Sigmoid colon (tissue), 7 donors: ENCODE measurements at places on chromosomes 7 and 10.
A peak's percentile ranks its signal among the peaks of the same experiment; 100 is the strongest.

DNA sequence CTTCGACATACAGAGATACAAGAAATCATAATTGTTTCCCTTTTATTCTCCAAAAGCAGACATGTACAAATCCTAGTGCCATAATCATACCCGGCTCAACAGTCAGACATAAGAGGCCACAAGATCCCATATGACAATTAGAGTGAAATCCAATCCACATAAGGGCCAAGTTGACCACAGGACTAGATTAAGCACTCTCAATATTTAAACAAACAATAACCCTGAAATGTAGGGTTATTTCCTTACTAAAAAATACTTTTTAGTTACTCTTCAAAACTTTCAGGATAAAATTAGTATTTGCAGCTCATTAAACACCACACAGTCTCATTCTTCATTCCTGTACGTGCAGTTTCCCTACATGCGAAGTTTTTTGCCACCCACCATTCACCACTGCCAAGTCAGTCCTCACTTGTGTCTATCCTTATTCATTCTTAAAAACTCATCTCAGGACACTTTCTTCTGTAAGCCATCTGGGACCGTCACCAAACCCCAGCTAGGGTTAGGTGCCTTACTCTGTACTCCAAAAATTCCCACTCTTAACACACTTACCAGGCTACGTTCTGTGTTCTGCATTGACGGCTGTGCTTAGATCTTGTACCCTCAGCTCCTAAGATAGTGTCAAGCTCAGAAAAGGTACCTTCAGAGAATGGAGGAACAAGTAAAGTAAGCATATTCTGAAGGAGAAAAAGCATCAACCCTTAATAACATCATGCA, 47.8 kb upstream of the NEBL start:
- H3K4me3 ChIP-seq: no peak overlapping the region
- H3K27ac ChIP-seq: no peak overlapping the region
- no peaks in the 10 kb centered on the region for H3K4me1 ChIP-seq
- H3K36me3 ChIP-seq: no peaks in the 10 kb centered on the region
- no peak for DNase-seq
- no peaks in the 10 kb centered on the region for H3K27me3 ChIP-seq

GRCh38 chr7:25575634-25576033, 347.3 kb upstream of the NPVF start:
- H3K4me1 ChIP-seq: no peaks in the 10 kb centered on the region
- DNase-seq: no peak
- H3K27me3 ChIP-seq: no peaks in the 10 kb centered on the region
- no peaks in the 10 kb centered on the region for H3K36me3 ChIP-seq
- no peak overlapping the region for H3K27ac ChIP-seq

DNA sequence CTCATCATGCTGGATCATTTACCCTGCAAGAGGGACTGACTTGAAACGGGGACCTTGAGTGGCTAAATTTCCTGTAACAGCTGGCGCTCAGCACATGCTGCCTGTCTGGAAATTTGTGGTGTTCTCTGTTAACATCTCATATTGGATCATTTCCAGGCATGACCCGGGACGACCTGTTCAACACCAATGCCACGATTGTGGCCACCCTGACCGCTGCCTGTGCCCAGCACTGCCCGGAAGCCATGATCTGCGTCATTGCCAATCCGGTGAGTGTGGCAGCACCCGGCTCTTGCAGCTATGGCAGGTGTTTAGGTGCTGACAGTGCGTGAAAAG, 9.9 kb downstream of the MDH2 start:
- H3K36me3 ChIP-seq: peaks cover 34% of the 10 kb centered on the region
- no peak overlapping the region for H3K27ac ChIP-seq
- H3K4me3 ChIP-seq: no peak overlapping the region
- peaks cover 15% of the 10 kb centered on the region for H3K4me1 ChIP-seq
- DNase-seq: no peak
- H3K27me3 ChIP-seq: no peaks in the 10 kb centered on the region

DNA sequence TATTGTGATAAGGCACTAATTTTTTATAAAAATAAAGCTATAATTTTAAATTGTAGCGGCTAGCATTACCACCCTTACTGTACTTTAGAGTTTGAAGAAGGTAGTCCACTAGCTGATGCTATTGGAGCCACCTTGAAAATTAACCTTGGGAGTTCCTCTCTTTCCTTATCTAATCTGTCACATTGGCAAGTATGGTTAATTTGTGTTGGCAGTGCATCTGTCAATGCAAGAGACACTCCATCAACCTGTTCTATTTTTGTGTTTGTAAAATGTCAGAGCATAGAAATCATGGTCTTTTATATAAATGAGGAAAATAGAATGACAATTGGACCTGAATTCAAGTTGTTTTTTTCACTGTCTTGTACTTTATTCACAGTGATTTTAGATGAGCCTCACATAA, 20.5 kb downstream of the GLCCI1 start:
- no peak for DNase-seq
- no peak overlapping the region for H3K27ac ChIP-seq
- peak overlapping the region; percentile 19 for H3K4me3 ChIP-seq
- H3K27me3 ChIP-seq: no peaks in the 10 kb centered on the region

- H3K4me3 ChIP-seq: no peak overlapping the region
- H3K36me3 ChIP-seq: no peaks in the 10 kb centered on the region
- DNase-seq: no peak
- H3K4me1 ChIP-seq: no peaks in the 10 kb centered on the region
- H3K27ac ChIP-seq: no peak overlapping the region
Observed at GRCh38 chr10:30705625-30706149, 76.1 kb upstream of the LYZL2 start.

GRCh38 chr10:93139059-93139655, 65.5 kb downstream of the CYP26A1 start:
- no peaks in the 10 kb centered on the region for H3K36me3 ChIP-seq
- no peaks in the 10 kb centered on the region for H3K4me1 ChIP-seq
- no peak for DNase-seq
- no peak overlapping the region for H3K27ac ChIP-seq
- H3K4me3 ChIP-seq: no peak overlapping the region

- no peaks in the 10 kb centered on the region for H3K36me3 ChIP-seq
- DNase-seq: no peak
- no peaks in the 10 kb centered on the region for H3K4me1 ChIP-seq
Observed at GRCh38 chr7:98629001-98629431, 11.9 kb downstream of the NPTX2 start.

DNA sequence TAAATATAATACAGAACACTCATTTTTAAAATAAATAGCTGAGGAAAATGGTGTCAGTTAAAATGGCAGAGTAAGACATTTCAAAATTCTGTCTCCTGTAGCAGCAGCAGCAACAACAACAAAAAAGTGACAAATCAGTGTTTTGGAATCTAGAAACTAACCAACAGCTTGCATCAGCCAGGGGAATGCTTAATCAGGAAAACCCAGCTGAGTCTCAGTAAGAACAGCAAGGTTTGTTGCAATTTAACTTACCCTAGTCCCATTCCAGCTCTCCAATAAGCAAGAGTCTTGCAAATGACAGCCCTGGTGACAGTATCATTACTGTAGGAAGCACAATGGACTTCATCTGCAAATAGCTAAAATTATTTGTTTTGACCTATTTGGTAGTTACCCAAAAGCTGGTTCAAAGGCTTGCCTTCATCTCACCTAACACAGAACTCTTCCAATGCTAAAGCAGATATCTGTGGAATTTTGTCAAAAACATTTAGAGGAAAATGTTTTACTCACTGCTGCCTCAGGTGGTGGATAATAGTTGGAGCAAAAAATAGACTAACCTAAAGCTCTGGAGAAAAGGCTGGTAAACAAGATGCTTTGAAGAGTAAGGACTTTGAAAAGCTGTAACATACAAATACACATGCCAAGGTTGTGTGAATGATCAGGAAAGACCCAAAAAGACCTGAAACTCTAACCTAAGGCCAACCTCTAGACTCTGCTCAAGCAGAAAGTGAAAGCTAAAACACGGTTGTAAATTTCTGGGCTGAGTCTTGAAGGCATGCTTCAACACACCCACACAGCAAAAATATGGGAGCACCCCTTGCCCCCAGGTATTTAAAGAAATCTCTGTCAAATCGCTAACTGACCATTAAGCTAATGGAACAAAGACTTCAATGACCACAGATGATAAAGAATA, 9.9 kb upstream of the ARHGAP22 start:
- DNase-seq: no peak
- no peaks in the 10 kb centered on the region for H3K4me1 ChIP-seq
- H3K27ac ChIP-seq: no peak overlapping the region
- no peaks in the 10 kb centered on the region for H3K27me3 ChIP-seq
- H3K4me3 ChIP-seq: no peak overlapping the region

DNA sequence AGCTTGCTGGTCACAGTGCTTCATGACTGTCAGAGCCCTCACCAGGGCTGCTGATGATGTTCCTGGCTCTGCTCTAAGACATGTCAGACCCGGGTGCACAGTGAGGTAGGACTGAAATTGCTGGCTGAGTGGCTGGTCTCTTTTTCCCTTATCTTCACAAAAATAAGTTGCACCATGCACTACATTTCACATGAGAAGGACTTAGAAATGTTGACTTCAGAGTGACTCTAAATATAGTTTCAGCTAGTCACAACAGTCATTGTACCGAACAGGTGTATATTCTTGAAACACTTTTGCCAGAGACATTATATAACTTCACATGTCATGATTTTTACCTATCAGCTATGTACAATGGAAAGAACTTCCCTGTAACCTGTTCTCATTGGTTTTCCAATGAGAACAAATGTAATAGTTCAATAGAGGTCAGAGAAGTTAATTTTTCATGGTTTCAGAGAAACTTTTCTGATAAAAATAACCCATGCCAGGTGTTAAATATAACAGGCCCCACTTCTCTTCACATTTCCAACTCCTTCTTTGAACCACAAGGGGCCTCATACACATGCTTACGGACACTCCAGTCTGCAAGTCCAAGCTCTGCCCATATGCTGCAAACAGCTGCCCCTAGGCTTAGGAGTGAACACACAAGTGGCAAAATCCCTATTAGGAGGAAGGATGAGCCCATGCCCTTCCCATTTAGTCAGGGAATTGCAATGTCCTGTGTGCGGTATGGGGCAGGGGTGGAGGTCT, 115.6 kb downstream of the CDK6 start:
- no peaks in the 10 kb centered on the region for H3K36me3 ChIP-seq
- no peak overlapping the region for H3K4me3 ChIP-seq
- H3K4me1 ChIP-seq: peaks cover 7% of the 10 kb centered on the region
- no peaks in the 10 kb centered on the region for H3K27me3 ChIP-seq
- DNase-seq: no peak

- DNase-seq: no peak
- no peak overlapping the region for H3K4me3 ChIP-seq
- no peaks in the 10 kb centered on the region for H3K4me1 ChIP-seq
Observed at GRCh38 chr10:89226891-89227290, 19.8 kb upstream of the CH25H start.

GRCh38 chr7:2202901-2203765, 29.6 kb downstream of the MAD1L1 start:
- peaks cover 38% of the 10 kb centered on the region for H3K4me1 ChIP-seq
- peak overlapping the region; percentile 60 for H3K27ac ChIP-seq
- DNase-seq: peak; percentile 67
- no peaks in the 10 kb centered on the region for H3K27me3 ChIP-seq

DNA sequence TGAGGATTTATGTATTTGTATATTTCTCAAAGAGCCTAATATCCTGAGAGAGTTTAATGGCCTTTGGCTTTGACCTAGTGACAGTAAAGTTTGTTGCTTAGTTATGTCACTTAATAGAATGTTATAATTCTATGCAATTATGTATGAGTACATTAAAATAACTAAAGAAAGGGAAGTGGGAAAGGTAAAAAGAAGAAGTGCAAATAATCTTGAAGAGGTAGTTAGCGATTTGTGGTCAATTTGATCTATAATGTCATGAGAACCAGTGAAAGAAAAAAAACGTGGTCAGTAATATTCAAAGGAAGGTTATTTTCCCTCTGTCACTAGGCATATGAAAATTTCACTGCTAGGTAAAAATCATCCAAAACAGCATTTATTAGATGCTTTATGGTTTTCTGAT, 143.4 kb upstream of the LSM8 start:
- no peak overlapping the region for H3K4me3 ChIP-seq
- H3K36me3 ChIP-seq: no peaks in the 10 kb centered on the region
- H3K27me3 ChIP-seq: no peaks in the 10 kb centered on the region
- no peak overlapping the region for H3K27ac ChIP-seq
- H3K4me1 ChIP-seq: no peaks in the 10 kb centered on the region
- DNase-seq: no peak

- H3K4me1 ChIP-seq: no peaks in the 10 kb centered on the region
- no peak overlapping the region for H3K27ac ChIP-seq
- H3K4me3 ChIP-seq: no peak overlapping the region
- no peaks in the 10 kb centered on the region for H3K36me3 ChIP-seq
Observed at GRCh38 chr7:36119005-36119706, 33.9 kb upstream of the EEPD1 start.

DNA sequence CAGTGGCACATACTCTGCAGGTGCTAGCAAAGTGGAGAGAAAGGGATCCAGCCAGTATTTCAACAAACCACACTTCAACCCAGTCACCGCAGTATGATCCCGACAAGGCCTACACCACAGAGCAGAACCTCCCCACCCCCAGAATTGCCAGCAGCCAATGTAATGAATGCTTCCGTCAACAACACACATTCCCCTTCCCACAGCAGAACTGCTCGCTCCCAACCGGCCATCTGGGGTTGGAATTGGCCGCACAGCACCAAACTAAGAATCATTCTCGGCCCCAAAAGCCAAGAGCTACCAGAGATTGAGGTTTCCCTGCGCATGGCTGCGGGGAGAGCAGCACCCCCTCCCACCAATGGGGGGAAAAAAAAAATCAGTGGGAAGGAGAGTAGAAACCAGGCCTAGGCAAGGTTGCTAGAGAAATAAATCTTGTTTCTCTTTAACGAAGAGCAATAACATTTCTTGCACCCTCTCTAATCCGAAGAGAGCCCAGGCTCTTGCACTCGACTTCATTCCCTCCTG, 1.1 kb downstream of the WASL start:
- no peaks in the 10 kb centered on the region for H3K36me3 ChIP-seq
- peak overlapping the region; percentile 90 for H3K27ac ChIP-seq
- DNase-seq: peak; percentile 71

DNA sequence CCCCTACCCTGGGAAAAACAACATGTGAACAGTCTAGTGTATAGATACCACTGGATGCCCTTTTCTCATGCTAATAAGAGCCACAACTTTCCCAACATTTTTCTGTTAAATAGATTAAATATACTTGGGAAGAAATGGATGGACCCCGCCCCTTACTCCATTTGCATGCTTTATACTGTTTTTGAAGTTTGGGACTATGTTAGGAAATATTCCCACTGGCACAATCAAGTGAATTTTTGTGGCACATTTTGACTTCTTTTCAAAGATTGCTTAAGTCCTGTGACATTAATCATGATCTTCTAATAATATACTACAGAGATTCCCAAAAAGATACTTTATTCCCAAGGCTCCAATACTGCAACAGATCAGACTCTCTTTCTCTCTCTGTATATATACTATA, 216.6 kb downstream of the TWIST1 start:
- DNase-seq: no peak
- H3K36me3 ChIP-seq: no peaks in the 10 kb centered on the region
- no peak overlapping the region for H3K4me3 ChIP-seq
- no peaks in the 10 kb centered on the region for H3K4me1 ChIP-seq

DNA sequence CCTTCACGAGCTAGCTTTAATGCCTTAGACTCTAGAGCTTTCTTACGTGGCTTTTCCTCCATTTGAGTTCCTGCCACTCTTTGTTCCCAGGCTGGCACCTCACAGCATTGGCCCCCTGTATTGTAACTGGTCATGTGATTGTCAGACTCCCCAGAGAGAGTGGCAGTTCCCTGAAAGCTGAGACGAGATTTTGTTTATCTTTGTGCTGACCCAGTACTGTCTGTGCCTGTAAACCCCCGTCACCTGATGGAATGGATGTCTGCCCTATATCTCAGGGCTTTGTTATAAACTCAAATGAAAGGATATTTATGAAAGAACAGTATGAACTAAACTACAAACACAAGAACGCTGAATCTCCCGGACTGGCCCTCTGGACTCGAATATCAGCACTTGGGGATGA, 13.0 kb downstream of the NOBOX start:
- peak; percentile 72 for DNase-seq
- H3K36me3 ChIP-seq: no peaks in the 10 kb centered on the region
- no peaks in the 10 kb centered on the region for H3K27me3 ChIP-seq
- H3K27ac ChIP-seq: peak overlapping the region; percentile 82
- no peak overlapping the region for H3K4me3 ChIP-seq
